ENCODE measurements at places on chromosomes 2 and 18.

- DNase-seq = no peak
Observed at GRCh38 chr2:211237586-211238275, 681.3 kb downstream of the CPS1 start.

DNA sequence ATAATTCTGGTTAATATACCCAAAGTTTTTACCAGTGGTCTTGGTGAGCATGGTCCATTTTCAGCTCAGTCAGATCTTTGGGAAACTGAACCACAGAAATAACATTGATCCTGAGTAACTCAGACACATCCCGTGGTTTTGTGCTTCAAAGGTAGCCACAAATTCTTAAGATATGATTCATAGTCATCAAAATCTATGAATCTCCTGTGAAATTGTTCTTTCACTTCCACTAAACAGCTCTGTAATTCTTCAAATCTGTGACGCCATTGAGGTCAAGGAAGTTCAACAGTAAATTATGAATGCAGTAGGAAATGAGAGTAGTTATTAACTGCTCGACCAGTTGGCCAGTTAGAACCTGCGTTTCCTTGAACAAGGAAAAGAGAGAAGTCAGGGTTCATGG is 147.3 kb downstream of the IRS1 start:
- DNase-seq = no peak

DNA sequence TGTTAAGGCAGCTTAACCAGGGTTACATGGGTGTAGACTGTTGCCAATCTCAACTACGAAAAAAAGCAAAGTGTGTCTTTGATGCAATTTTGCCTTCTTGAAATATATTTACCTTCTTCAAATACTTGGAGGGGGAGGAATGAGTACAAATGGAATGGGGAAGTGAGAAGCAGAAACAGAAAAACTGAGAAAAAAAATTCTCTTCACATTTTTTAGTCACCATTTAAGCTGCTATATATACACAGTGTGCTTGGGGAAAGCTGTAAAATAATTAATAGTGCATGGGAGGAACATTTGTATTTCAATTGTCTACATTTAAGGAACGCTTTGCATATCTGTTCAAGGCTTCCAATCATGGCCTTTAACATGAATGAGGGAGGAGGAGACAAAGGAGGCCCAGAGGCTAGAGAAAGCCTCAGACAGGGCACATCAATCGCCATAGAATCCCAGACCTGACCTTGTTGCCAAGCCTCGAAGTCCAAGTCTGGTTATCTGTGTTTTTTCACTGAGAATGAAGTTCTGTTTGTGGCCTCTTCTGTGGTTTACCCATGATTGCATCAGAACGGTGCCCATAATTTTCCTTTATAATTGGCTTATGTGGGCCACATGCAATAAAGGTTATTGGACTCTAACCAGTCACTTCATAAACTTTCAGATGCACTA is 158.6 kb downstream of the PIK3C3 start:
- no peak for DNase-seq

GRCh38 chr2:155427470-155427869 is 729.0 kb downstream of the KCNJ3 start:
- DNase-seq = no peak

DNA sequence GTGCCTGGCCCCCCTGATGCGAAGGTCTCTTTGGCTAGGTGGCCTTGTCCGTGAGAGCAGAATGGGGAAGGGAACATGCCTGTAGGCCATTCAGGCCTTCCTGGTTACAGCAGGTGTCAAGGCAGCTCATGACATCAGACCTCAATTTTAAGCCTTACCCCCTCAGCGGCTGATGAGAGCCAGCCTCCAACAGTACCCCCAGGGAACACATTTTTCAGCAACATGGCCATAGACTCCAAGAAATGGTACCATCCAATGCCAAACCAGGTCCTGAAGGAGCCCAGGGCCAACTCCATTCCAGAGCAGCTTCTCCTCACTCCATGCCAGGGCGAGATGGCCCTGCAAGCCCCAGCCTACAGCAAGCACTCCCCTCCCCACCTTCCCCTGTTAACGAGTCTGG is 199.2 kb downstream of the SMAD2 start:
- no peak for DNase-seq

DNA sequence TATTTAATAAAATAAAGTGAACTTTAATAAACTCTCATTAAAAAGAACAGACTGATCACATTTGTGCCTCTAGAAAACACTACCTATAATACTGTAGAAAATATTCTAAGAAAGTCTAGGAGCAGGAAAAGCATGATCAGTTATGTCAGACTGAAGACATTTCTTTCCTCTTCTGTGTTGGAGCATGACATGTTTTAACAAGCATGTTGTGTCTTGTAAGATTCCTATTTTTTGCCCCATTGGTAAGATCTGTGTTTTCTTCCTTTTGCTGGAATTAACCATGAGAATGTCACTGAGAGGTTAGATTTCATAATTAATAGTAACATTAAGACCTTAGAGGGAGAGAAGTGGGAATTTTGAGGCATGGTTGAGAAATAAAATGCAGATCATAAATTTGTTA is 27.7 kb downstream of the LAMA3 start:
- DNase-seq = no peak

- DNase-seq = no peak
Observed at GRCh38 chr2:176268976-176269318, 295 bp upstream of the MTX2 start.

All from NCI-H82 (cell line).